ENCODE measurements at places on chromosomes 16 and 17.

DNA sequence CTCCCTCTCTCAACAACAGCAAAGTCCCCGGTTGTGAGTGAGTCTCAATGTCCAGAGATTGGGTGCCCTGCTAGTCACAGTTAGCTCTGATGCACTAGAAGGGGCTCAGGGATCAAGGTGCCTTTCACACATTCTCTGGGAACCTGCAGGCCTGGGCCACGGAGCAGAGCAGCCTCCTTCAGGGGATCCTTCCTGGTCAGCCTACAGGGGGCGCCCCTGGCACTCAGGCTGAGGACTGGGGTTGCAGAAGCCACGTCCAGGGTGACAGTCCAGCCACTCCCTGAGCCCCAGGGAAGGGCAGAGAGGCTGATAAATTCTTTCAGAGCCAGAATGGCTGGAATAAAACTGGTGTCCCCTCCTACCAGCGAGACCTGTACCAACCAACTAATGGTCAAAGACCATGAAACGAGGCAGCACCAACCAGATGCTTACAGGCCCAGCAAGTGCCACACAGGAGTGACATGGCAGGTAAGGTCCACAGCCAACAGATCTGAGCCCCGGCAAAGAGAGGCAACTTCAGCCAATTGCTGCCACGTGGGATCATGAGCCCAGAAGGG is 43.5 kb downstream of the ST3GAL2 start:
- peak; percentile 66 for DNase-seq

GRCh38 chr17:66975614-66976378 is 11.3 kb downstream of the CACNG4 start:
- no peak for DNase-seq

- DNase-seq: no peak
Observed at GRCh38 chr17:66379544-66379943, 77.1 kb downstream of the PRKCA start.

GRCh38 chr16:65600046-65600445 is 478.2 kb upstream of the CDH11 start:
- DNase-seq: no peak

- DNase-seq: no peak
Observed at GRCh38 chr16:81573533-81574020, 129.0 kb downstream of the CMIP start.

- no peak for DNase-seq
Observed at GRCh38 chr17:65293584-65294180, 156.5 kb downstream of the RGS9 start.

GRCh38 chr17:80025796-80026195 is 9.9 kb downstream of the TBC1D16 start:
- no peak for DNase-seq

DNA sequence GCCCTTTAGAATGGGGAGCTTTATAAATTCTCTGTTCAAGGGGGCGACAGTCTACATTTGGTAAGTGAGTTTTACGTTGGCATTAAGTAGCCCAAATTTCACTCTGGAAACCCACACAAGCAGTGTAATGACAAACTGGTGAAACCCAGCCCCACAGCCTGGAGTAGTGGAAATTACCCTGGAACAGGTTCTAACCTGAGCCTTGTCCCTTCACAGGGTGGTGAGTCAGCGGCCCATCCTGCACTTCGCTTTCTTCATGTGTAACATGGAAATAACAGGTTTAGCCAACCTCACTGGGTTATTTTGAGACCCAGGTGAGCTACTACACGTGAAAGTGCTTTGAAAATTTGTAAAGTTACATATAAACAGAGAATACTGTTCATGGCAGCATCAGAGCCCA is 3.5 kb upstream of the TLCD3A start:
- DNase-seq: no peak

- peak; percentile 85 for DNase-seq
Observed at GRCh38 chr17:68290955-68291835, at the start of the genes ARSG and SLC16A6. ARSG (plus strand) TSS chr17:68291495; CDS start chr17:68307494, 15,999 bp downstream. SLC16A6 (minus strand) TSS chr17:68291127; CDS start chr17:68278320, 12,807 bp downstream.

Measured in CD4-positive, alpha-beta T cell treated with Interleukin-21 for 1 hour (primary cell).